ENCODE measurements at places on chromosomes 6 and 20.
A peak's percentile ranks its signal among the peaks of the same experiment; 100 is the strongest.

DNA sequence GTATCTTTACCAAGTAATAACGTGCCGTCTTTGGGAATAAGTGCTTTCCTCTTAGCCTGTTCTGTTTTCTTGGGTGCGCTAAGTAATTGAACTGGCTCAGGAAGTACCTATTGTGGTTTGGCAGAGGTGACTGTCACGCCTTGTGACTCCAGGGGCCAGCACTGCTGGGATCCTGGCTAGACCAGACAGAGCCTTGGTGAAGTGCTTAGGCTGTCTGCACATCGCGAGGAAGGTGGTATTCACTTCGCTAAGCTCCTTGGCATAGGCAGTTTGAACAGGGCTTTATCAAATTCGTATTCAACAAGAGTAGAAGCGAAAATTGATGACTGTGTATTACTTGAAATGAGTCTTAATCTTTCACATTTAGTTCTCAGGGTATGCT is 17.6 kb downstream of the PRDM1 start:
- DNase-seq, result peak; percentile 37

DNA sequence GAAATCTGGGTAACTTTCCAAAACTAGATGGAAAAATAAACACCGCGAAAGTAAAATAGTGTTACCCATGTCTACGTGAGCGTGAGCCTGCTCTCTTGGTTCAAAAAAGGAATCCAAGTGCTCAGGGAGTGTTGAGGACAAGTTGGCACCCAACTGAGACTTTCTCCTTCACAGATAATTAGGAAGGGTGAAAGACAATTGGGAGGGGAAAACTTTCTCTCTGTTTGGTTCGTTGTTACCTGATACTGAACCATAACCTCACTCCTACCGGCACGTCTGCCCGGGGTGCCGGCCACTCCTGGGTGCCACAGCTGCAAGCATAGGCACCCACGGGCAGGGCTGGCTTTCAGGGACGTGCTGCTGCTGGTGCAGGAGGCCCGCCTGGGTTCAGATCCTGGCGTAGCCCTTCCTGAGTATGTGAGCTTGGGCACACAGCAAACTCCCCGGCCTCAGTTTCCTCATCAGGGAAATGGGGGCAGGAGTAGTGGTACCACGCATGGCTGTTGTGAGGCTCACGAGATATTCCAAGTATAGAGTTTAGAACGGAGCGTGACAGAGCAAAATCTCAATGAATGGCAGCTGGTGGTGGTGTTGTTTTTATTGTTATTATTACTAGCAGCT is 38.2 kb upstream of the PMEPA1 start:
- no peak for DNase-seq

DNA sequence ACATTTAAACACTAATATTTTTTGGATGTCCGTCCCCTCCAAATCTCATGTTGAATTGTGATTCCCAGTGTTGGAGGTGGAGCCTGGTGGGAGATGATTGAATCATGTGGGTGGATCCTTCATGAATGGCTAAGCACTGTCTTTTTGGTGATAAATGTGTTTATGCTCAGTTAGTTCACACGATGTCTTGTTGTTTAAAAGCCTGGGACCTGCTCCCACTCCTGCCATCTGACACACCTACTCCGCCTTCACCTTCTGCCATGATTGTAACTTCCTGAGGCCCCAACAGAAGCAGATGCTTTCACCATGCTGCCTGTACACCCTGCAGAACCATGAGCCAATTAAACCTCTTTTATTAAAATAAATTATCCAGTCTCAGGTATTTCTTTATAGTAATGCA is 114.7 kb downstream of the TNFAIP3 start:
- no peak for DNase-seq

GRCh38 chr6:105844275-105844883 is 241.8 kb upstream of the PRDM1 start:
- no peak for DNase-seq

DNA sequence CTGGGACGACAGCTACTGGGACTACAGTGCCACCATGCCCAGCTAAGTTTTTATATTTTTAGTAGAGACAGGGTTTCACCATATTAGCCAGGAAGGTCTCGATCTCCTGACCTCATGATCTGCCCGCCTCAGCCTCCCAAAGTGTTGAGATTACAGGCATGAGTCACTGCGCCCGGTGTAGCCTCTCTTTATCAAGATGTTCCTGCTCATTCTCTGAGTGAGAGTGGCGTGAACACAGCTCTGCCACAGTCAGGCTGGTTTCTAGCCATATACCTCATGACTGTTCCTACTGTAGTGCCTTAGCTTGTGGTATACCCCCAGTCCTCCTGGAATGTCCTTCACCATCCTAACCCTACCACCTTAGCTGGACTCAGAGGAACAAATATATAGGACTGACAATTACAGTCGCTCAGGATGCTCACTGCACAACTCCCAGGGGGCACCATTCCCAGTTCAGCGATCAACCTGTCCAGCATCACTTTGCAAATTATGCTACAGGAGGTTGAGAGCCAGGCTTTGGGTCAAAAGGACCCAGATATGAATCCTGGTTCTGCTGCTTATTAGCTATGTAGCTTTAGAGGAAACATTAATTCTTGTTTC is 86.3 kb downstream of the CHMP4B start:
- no peak for DNase-seq

- no peak for DNase-seq
Observed at GRCh38 chr20:61355585-61355984, 103.5 kb downstream of the CDH4 start.

- no peak for DNase-seq
Observed at GRCh38 chr20:62993856-62994494, 12.8 kb downstream of the BHLHE23 start.

- DNase-seq, result no peak
Observed at GRCh38 chr6:6840831-6841291, 252.3 kb downstream of the LY86 start.

DNA sequence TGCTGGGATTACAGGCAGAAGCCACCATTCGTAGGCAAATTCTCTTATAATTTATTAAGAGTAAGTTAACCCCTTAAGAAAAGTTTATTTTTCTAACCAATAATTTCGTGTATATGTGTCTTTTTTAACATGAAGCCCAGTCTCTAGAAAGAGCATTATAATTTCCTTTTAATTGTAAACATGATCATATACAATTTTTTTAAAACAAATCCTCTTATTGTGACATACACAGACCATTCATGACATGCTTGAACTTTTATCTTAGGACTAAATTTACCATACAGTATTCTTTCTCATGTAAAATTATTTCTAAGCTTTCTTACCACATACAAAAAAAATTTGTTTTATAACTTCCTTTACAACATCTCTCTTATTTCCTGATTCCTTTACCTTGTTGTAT is 6.7 kb downstream of the ACOT13 start:
- DNase-seq, result no peak

Measured in T-helper 17 cell (primary cell).